ENCODE measurements at places on chromosomes 16 and 17.

GRCh38 chr17:7403043-7403726 is 712 bp downstream of the TMEM256 start:
- no peak for DNase-seq

- peak; percentile 11 for DNase-seq
Measured at GRCh38 chr17:76353004-76353598, 615 bp downstream of the PRPSAP1 start.

- no peak for DNase-seq
Measured at GRCh38 chr16:80741724-80742123, 62.7 kb downstream of the CDYL2 start.

DNA sequence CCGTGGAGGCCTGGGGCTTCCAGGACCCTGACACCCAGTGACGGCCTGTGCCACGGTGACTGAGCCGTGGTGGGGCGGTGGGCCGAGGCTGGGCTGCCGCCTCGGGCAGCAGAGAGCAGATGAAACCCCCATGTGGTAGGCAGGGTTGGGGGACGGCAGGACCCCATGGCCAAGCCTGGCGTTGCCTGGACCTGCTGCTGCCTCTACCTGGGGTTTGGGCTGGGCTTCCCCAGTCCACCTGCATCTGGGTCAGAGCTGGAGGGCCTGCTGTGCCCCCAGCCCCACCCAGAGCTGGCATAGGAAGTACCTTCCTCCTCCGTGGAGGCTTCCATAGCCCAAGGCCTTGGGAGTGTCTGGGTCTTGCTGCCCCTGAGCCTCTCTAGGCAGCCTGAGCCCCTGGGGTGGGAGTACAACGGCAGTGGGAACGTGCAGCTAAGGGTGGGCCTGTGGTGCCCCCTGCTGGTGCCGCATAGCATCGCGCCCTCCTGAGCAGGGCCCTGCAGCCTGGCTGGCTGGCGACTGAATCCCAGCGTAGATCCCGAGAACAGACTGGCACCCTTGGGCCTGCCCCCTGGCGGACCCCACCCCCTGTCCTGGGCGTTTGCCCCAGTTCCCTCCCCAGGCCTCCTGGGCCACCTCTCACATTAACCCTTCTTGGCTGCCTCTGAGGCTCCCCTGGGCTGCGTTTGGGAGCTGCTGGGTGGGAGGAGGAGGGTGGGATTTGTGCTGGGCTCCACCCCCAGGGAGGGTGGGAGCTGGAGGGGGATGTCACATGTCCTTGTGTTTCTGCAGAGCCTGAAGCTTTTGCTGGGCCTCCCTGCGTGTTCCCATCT is 12.6 kb upstream of the ATP6V0C start:
- peak; percentile 92 for DNase-seq

DNA sequence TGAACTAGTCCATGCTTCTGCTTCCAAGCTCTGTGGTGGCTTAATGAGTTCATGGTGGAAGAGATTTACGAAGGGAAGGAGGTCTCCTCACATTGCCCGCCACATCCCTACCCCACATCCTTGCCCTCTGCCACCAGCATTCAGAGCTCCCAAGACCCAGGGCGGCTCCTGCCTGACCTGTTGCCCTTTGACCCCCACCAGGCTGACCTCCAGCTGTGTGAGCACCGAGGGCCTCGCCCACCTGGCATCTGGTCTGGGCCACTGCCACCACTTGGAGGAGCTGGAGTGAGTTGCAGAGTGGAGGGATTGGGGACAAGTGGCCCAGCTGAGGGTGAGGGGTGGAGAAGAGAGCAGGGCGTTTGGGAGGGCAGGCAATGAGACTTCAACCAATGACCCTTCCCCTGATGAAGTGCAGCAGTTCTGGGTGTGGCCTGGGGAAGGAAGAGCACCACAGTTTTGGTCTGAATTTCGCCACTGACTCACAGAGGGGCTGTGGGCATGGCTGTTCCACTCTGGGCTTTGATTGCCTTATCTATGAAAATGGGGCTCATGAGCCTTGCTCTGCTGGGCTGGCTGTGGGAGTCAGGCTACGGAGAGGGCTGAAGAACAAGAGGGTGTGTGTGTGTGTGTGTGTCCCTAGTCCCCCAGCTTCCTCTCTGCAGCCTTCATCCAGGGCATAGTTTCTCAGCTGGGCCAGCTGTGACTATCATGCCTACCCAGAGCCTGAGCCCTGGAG is 22.6 kb upstream of the CPNE2 start:
- DNase-seq, result no peak

- DNase-seq, result no peak
Measured at GRCh38 chr16:85074225-85074914, 37.9 kb downstream of the CIBAR2 start.

- peak; percentile 59 for DNase-seq
Measured at GRCh38 chr16:56789360-56789759, 59.4 kb downstream of the NUP93 start.

- no peak for DNase-seq
Measured at GRCh38 chr16:49150341-49150740, 131.3 kb downstream of the CBLN1 start.

DNA sequence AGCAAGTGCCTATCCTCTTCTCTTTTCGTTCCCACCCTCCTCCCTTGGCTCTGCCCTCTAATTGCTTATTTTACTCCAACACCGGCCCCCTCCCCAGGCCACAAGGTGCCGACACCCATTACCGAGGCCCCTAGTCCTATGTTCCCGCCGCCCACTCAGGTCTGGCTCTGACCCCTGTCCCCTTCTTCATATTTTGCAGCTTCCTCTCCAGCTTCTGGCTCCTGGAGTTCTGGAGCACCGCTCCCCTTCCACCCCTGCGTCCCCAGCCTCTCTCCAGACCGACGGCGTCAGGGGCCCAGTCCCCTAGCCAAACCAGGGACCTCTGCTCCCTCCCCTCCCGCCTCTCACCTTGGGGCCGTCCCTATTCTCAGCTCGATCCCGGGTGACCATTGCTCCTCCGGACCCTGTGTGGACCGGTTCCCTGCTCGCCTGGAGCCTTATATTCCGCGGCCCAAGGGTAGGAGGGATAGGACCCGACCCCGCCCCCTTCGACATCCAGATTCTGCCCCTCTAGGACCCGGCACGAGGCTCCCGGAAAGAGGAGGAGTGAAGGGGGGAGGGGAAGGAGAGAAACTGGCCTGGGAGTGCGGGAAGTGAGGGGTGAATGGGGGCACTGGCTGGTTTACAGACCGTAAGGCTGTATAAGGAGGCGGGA is at the start of gene HES7:
Gene HES7 (minus strand): TSS at position 412 of the 655 bp plus-strand sequence. CDS start 22 bp downstream, at position 390.
- no peak for DNase-seq

DNA sequence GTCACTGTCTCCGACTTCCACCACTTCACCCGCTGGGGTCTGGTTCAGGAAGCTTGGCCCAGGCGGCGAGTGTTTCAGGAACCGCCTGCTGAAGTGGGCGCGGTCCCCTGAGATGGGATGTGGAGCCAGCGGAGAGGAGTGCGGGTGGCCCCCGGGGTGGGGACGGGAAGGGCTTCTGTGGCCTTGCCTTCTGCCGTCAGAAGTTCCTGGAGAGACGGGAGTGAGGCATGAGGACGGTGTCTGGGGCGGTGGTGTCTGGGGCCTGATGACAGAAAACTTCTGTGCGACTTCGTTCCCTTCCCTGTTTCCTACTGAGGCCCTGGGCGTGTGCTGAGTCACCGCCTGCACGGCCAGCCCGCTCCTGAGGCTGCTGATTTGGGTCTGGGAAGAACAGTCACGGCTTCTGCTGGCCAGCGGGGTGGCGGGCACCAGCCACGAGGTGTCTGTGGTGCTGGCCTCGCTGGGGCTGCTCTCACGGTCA is 12.3 kb upstream of the NLRC3 start:
- no peak for DNase-seq

GRCh38 chr17:79629548-79630049 is 18.7 kb upstream of the RBFOX3 start:
- no peak for DNase-seq

GRCh38 chr17:7211491-7212273 is 8.0 kb downstream of the DLG4 start:
- DNase-seq, result no peak

- no peak for DNase-seq
Measured at GRCh38 chr17:58278661-58279015, 2.1 kb downstream of the MPO start.

- DNase-seq, result no peak
Measured at GRCh38 chr17:82170412-82170961, 42.2 kb downstream of the CCDC57 start.

DNA sequence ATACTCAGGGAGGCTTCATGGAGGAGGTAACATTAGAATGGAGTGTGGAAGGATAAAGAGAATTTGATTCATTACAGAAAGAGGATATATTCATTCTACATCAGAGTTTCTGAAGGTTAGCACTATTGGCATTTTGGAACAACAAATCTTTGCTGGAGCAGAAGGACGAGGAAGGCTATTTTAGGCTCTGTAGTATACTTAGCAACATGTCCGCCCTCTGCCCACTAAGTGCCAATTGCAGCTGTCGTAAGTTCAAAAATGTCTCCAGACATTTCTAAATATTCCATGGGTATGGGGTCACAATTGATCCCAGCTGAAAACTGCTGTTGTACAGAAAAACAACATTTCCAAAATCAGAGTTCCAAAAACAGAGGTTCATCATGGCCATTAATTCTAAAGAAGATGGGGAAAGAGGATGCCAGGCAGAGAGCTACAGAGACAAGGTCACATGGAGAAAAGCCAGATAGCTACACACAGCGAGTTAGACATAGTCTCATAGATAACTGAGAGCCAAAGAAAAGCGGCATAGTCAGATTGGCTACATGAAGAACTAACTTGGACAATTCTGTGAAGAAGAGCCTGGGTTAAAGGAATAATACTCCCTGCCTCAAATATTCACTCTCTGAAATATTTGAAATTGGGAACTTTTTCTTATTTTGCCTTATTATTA is 846.4 kb upstream of the CDH8 start:
- DNase-seq, result no peak

DNA sequence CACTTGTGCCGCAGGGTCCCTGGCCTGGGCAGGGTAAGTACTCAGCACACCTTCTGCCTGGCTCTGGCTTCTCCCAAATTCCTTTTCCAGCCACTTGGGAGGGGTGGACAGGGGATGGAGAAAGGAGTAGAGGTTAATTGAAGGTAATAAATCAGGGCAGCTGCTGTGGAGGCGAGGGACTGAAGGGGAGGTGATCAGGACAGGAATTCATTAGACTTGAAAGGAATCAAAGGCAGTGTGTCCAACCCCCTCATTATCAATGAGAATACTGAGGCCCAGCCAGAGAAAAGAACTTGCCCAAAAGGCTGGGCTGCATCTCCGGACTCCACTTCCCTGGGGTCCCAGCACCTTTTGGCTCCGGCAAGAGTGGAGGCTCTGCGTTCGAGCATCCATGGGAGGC is 2.4 kb downstream of the SOST start:
- DNase-seq, result no peak

GRCh38 chr16:20099375-20099774 is 25.7 kb upstream of the GPR139 start:
- DNase-seq, result no peak

GRCh38 chr17:46819906-46820351 is 1.4 kb upstream of the WNT3 start:
- no peak for DNase-seq

- DNase-seq, result no peak
Measured at GRCh38 chr16:67342616-67343015, 16.0 kb downstream of the LRRC36 start.

GRCh38 chr16:965036-965395 is 5.8 kb downstream of the LMF1 start:
- DNase-seq, result no peak

All from Calu3 (cell line).